ENCODE measurements at places on chromosomes 4 and X.

- DNase-seq: no peak
Observed at GRCh38 chr4:185573651-185574199, 38.4 kb upstream of the PDLIM3 start.

- no peak for DNase-seq
Observed at GRCh38 chrX:2705046-2705832, 14.1 kb downstream of the CD99 start.

DNA sequence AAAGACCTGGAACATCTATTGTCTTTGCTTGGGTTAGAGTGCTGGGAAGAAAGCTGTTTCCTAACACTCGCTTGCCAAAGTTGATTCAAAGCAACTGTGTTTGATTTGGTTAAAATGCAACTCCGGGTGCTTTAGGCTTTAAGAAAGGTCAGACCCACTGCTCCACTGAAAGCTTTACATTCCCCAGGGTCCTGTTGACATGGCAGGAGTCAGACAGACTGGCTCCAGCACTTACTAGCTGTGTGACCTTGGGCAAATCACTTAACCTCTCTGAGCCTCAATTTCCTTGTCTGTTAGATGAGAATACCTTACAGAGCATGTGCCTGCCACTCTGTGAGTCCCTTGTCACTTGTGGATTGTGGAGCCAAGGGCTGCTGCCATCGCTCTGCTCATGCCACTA lies 39.0 kb downstream of the DGKK start:
- no peak for DNase-seq

- no peak for DNase-seq
Observed at GRCh38 chr4:75189711-75190335, 256.9 kb downstream of the PARM1 start.

GRCh38 chr4:56531149-56531770 lies 25.7 kb downstream of the ARL9 start:
- no peak for DNase-seq

- DNase-seq: no peak
Observed at GRCh38 chrX:134570509-134570846, 87.8 kb downstream of the PLAC1 start.

- DNase-seq: peak; percentile 11
Observed at GRCh38 chrX:134026565-134027311, 41.3 kb upstream of the GPC3 start.

All from activated CD4-positive, alpha-beta T cell treated with anti-CD3 and anti-CD28 coated beads, Interleukin-2, amount 50 U/mL, for 24 hours (primary cell).